ENCODE measurements at places on chromosomes 2 and 18.

- no peak for DNase-seq
Measured at GRCh38 chr2:219687882-219688559, 60.6 kb downstream of the SLC4A3 start.

- DNase-seq: no peak
Measured at GRCh38 chr2:10426726-10427617, 21.2 kb downstream of the ODC1 start.

DNA sequence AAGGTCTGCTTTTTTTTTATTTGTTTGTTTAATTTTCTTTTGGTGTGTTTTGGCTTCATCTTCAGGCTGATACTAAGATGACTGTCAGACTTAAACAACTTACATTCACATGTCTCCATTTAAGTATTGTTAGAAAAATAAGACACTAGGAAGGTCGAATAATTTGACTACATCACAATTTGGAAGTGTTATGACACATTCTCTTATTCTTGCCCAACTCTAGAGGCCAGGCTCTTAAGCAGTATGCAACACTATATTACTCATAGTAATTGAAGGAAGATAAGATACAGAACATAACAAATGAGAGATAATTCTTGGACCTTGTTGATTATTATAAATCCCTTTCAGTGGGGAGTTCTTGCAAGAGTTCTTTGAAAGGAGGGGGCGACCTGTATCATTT is 295.3 kb upstream of the COL3A1 start:
- DNase-seq: no peak

- no peak for DNase-seq
Measured at GRCh38 chr2:200454927-200455801, 54.7 kb downstream of the KCTD18 start.

DNA sequence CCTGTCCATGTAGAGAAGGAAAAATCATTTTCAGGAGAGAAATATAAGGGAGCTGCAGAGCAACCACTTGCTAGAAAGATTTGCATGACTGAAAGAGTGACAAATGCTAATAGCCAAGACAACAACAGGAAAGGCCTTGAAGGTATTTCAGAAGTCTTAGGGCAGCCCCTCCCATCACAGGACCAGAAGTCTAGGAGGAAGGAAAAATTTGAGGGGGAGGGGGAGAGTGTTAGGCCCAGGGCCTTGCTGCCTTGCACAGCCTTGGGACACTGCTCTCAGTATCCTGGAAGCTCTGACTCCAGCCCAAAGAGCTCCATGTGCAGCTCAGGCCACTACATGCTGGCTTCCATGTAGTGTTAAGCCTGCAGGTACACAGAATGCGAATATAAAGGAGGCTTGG is 266.9 kb downstream of the GLI2 start:
- no peak for DNase-seq

DNA sequence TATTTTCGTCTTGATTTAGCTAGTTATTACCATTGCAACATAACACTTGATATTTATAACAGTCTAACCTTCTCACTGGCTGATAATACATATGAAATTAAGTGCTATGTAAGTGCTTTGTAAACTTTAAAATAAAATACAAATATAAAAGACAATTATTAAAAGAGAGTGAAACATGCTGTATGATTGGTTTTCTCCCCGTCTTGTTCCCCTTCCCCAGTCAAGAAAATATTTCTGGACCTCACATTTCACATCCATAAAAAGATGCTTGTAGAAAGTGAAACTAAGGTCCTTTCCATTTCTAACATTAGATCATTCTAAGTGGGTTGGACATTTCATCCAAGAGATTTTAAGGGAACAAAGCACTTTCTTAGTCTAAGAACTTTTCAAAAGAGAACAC is 310.2 kb upstream of the LRATD1 start:
- no peak for DNase-seq

GRCh38 chr18:30886998-30887397 is 155.5 kb downstream of the DSC3 start:
- DNase-seq: no peak

- DNase-seq: no peak
Measured at GRCh38 chr18:59881728-59882656, 17.8 kb upstream of the PMAIP1 start.

DNA sequence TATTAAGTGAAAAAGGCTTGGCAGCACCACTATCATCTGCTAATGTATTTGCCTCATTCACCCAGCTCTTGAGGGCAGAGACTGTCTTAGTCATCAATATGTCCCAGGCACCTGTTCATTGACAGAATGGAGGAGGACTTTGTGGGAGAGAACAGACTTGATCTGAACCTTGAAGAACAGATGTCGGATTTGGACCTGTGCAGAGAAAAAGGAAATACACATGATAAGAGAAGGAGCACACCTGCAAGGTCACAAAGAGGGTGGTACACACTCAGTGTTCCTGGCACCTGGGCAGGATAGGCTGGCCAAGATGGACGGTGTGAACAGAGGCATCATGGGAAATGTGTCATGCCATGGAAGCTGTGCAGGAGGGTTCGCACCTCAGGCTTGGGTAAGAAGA is 7.4 kb upstream of the MGAT4A start:
- DNase-seq: no peak

DNA sequence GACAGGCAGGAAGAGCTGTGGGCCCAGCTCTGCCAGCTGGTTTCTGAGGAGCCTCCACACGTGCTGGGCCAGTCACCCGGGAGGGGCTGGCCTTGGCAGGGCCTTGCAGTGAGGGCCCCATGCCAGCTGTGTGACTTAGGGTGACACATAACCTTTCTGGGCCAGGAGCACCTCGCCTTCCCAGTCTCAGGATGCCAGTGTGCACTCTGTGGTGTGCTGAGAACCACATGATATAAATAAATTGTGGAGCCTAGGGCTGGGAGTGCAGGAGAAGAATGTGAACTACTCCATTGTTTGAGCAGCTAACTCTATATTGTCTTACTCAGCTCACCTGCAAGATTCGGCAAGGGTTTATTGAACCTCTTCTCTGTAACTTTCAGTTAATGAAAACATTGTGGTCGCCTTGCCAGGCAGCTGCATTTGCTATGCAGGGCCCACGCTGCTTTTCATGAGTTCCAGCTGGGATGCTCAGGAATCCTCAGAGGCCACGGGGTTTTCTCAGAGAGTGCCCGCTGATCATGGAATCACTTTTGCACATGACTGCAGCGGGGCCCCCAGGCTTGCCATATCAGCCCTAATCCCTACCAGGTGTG is 222.3 kb downstream of the SH3RF3 start:
- DNase-seq: no peak

DNA sequence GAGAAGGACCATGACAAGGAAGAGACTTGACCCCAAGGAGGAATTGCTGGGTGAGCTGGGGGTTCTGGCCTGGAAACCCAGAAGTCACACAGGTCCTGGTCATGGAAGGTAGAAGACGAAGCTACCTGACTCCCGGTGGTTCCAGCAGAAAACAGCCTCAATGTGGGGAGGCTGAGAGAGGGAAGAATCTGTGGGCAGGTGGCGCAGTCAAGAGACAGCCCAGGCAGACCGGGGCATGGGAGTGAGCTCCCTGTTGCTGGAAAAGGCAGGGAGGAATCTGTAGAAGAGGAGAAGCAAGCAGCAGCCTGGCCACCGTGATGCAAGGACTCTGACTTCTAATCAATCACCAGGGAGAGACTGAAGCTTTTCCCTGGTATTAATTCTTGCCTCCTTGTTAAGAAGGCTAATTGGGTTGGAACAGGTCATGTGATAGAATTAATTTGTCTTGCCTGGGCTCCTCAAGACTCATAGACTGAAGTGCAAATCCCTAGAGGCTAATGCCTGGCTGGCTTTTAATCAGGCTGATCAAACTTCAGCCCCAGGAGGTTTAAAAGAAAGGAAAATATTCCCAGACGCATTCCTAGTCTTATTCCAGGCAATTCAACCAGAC is 30.1 kb downstream of the CNGA3 start:
- DNase-seq: peak; percentile 98

DNA sequence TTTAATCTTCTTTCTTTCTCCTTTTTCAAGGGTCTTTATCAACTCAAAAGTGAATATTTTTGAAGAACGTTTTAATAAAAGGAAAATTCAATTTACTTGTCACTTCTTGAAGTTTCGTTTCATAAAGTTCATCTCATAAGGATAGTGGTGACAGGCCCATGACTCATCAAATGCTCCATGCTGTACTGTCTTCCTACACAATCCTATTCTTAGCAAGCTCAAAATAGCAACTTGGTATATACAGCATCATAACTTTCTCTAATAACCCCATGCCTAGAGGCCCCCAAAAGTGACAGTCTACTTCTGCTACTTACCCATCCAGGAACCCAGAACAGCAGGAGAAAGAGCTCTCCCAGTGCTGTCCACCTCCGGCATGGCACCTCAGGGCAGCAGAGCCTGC is 7.7 kb downstream of the FBXO15 start:
- no peak for DNase-seq

- DNase-seq: no peak
Measured at GRCh38 chr2:160670618-160671017, 177.0 kb upstream of the RBMS1 start.

Data from NCI-H82 (cell line).